ENCODE measurements at places on chromosomes 16 and 17.

DNA sequence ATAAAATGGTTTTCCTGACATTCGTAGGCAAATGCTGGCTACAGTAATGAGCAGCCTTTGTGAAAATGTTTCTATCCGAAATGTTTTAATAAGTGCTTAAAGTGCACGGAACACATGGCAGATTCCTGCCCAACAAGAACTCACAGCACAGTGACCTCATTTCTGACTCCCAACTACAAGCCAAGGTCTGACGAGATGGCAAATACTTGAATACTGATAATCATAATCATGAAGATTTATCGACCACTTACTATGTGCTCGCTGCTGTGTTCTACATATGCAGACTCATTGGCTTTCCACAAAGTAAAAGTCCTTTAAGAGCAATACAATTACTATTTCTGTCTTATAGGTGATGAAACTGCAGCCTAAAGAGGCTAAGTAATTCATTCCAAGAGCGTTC is 238.1 kb upstream of the CDH5 start:
- DNase-seq = no peak

DNA sequence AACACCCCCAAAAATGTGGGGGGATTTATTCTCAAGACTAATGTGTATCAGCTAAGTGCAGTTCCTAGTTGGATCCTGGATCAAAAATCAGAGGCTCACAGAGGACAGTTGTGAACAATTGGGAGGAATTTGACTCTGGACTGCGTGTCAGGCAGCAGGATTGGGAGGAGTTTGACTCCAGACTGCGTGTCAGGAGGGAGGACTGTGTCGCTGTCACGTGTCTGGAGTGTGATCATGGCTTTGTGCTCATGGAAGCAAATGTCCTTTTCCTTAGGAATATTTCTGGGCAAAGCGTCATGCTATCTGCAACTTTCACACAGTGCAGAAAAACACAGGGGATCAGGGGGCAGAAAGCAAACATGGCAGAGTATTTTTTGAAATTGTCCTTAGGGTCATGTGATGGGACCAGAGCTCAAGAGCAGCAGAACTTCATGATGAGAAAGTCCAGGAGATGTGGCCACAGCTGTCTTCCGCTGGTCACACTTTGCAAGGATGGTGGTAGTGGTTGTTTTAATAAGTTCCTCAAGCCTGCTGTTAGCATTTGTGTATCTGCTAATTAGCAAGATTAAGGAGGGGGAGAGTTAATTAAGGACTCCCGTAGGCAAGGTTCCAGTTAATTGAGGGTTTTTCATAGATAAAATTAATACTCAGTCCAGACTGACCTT is 122.0 kb upstream of the CHMP6 start:
- no peak for DNase-seq

DNA sequence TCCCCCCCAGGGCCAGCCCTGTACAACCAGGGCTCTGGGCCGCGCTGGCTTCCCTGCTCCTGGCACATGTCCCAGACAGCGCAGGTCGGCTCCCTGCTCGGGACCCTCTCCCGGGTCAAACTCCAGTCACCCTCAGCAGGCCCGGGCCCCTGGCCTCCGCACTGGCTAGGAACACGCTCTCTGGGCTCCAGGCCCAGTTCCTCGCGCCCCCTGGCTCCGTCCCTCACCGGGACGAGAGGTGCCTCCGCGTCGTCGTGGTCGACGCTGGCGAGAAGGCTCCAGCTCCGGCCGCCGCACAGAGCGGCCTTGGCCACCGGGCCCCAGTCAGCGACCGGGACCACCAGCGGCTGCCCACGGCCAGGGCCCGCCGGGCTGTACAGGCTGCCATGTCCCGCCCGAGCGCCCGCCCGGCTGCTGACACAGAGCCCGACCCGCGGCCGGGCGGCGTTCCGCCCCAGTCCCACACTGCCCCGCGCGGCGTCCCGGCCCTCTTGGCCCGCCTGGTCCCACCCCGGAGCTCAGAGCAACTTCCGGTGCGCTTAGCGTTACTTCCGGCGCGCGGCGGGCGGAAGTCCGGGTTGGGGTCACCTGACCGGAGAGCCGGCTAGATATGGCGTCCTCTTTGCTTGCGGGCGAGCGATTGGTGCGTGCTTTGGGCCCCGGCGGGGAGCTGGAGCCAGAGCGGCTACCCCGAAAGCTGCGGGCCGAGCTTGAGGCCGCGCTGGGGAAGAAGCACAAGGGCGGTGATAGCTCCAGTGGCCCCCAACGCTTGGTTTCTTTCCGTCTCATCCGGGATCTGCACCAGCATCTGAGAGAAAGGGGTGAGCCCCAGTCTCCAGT is at the start of gene POLDIP2:
TSS of gene POLDIP2 (minus strand) at position 467 of the 840 bp plus-strand sequence. CDS start at position 388, 79 bp downstream.
- DNase-seq = peak; percentile 55

DNA sequence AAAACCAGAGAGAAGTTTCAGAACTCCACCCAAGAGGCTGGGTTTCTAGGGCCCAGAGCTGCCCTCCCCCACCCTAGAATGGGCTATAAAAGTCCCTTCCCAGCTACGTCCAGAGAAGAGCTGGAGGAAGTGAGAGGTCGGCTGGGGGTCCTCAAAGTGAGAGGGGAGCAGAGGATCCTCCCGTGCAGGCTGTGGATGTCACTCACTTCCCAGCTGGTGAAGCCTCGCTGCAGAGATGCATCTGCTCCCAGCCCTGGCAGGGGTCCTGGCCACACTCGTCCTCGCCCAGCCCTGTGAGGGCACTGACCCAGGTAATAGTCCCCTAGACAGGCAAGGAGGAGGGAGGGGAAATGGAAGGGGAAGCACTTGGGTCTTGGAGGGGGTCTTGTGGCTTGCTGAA is at the start of gene EPX:
TSS of gene EPX (plus strand) at position 115 of the 400 bp plus-strand sequence. CDS start at position 236, 121 bp downstream.
- DNase-seq = no peak

DNA sequence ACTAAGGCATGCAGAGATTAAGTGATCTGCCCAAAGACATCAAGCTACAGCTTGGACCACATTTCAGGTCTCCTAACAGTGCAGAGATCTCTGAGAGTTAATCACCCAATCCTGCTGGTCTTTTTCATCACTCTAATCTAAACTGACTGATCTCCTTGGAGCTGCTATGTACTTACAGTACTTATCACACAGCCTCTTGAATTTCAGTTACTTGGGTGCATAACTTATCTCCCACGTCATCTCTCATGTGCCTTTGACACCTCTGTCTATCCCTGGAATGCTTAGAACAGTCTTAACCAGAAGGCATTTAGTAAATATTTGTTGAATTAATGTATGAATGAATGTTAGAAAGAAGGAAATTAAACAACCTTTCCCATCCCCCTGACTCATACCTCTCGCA is 139.0 kb downstream of the SNX11 start:
- no peak for DNase-seq

DNA sequence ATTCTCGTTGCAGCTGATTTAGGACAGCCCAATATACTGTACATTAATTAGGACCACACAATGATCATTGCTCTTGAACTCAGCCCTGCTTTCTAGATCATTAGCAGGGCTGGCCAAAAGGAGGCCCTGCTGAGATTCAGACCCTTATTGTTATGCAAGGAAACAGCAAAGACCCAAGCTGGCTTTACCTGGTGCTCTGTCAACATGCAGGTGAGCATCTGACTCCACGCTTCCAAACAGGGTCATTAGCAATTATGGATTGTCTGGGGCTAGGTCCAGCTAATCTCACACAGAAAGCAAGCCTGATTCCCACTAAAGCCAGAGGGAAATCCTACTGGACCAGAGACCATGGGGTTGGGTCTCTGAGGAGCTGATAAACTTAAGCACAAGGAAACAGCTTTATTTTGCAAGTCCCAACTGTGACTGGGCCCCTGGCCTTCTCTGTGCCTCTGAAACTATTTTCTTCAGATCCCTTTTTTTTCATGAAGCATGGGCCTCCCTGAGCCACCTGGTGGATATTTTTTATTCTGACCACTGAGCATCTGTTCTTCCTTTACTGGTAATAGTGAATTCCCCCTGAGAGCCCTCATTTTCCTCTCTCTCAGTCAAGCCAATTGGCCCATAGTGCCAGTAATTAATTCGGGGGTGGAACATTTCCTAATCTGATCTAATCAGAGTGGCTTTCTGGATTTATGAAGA is 236.1 kb downstream of the GRIN2A start:
- DNase-seq = no peak

DNA sequence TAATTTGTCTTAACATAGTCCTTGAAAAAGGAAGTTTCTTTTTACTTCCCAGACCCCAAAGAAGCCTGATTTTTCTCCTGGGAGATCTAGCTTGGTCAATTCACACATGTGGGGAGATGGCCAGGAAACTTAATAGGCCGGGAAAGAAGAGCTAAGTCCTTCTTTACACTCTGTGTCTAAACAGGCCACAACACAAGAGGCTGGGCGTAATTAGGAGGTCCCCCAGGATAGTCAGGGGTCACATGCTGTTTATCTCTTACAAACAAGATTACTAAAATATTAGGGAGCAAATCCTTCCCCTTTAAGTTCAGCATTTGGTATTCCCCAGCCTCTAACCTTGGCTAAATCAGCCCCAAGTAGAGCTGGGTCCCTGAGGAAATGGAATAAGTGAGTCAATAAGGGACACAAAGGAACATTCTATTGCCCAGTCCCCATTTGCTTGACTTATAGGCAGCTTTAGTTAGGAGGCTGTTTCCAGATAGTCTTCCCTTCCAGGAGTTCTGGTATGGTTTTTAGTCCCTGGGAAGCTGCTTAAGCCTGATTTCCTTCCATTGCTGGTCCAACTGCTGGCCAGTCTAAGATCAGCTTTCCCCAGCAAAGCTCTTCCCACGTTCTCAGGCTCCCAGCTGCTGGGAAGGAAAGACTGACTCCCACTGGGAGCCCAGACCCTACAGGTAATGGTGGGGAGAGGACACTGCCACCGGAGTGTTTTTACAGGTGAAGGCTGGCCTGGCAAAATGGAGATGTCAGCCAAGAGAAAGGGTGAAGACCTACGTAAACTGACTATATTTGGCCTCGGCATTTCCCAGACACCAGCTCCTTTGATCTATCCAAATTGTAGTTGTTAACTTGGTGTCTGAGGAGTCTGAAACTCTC is 14.1 kb upstream of the HOXB9 start:
- DNase-seq = no peak

DNA sequence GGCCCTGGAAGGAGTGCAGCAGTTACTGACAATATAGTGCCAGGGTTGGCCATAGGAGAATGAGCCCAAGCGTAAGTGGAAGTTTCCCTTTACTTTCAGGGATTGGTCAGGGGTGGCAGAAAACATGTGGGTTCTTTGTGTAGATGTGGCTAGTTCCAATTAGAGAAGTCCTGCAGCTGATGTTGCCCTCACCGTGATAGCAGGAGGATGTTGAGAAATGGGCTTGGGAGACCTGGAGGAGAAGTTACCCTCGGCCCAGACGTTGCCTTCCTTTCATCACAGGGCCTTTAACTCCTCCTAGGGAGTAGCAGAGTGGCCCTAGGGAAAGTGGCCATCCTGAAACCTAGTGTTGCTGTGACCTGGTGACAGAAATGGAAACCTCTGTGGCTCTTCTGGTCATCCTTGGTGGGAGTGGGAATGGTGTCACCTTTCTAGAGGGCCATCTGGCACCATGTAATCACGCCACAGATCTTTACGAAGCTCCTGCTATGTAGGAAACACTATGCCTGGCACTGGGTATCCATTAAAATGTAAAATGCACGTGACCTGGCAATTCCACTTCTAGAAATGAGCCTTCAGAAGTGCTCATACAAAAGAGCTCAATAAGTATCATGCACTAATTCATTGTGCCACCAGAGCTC is 6.7 kb downstream of the TMEM92 start:
- DNase-seq = no peak

GRCh38 chr17:13310858-13311257 is 290.9 kb downstream of the HS3ST3A1 start:
- no peak for DNase-seq

- DNase-seq = no peak
These were observed 853.9 kb upstream of the EEF2KMT start for GRCh38 chr16:5951486-5951885.

DNA sequence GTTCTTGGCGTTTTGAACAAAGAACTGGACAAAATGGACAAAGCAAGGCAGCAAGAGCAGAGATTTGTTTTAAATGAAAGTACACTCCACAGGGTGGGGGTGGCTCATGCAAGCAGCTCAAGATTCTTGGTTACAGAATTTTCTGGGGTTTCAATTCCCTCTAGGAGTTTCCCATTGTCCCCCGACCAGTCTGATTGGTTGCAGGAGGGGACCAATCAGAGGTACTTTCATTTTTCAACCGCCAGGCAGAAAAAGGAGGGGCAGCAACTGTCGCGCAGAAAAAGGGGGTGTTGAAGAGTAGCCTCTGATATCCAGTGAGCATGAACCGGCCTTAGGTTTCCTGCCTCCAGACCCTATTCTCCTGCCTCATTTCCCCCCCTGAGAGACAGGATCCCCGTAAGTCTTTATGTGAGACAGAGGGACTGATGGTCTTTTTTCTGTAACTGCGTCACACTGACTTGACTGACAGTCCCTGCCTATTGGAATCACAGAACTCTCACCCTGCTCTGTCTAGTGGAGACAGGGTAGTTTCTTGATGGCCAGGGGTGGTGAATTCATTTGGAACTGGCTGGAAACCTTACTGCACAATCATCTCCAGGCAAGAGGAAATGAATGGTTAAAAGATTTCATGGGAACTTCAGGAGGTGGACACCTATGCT is 59.4 kb upstream of the ALOX12 start:
- DNase-seq = no peak

- no peak for DNase-seq
These were observed 496.5 kb downstream of the TOX3 start for GRCh38 chr16:52050418-52050817.
